ENCODE measurements at places on chromosomes 5 and 9.

- no peak for DNase-seq
These were observed 1.5 kb upstream of the NEUROG1 start for GRCh38 chr5:135537271-135537670.

- DNase-seq = no peak
These were observed 118.9 kb upstream of the ELL2 start for GRCh38 chr5:96080557-96080956.

GRCh38 chr9:136187197-136187596, 17.7 kb downstream of the LHX3 start:
- no peak for DNase-seq

GRCh38 chr5:61586096-61587084, 254.3 kb downstream of the ZSWIM6 start:
- no peak for DNase-seq

DNA sequence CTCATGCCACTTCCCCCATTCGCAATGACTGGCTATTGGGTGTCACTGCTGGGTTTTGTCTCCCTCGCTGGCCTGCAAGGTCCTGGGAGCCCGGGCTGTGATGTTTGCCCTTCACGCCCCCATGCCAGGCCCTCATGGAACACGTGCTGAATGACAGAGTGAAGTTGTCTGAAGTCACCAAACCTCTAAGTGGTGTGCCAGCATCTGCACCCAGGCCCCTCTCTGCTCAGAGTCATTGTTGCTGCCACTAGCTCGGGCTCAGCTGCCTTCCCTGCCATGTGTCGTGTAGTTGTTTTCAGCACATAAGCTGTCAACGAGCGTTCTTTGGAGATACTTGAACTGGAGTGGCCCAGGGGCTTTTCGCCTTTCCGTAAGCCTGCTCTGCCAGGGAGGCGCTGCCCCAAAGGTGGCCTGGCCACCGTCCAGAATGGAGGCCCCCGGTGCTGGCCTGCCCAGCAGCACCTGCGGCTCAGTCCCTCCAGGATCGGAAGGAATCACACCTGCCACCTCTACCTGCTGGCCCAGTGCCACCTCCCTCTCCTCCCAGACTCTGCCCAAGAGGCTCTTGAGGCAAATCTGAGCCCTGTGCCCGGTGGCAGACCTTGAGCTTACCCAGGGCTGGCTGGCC, 250.1 kb downstream of the PBX3 start:
- DNase-seq = no peak

DNA sequence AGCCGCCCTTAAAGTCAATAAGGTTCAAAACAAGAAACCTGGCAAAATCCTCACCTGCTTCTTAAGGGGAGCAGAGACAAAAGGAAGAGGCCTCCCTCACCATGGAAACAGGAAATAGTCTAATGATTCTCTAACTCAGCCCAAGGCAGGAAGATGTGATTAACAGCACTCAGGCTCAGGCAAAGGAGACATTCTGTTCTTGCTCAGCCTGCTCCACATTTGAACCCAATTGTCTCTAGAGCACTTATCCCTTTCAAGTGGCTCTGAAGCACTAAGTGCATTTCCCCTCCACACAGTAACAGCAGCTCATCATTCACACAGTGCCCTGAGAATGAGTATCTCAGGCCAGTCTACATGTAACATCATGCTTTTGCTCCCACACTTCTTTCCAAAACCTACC, 72.3 kb downstream of the NIPSNAP3B start:
- DNase-seq = no peak
